Ureter (tissue), 1 donor: ENCODE measurements at places on chromosomes 3 and 15. TPM values are rescaled to one million over a fixed set of nuclear protein-coding genes. Genes with fewer than 3 reads are reported as not detected.

- DNase-seq = no peak
These were observed 282.5 kb upstream of the TTC14 start for GRCh38 chr3:180319461-180319860.

GRCh38 chr3:194064380-194065332 is 71.3 kb upstream of the HES1 start:
- DNase-seq = no peak

DNA sequence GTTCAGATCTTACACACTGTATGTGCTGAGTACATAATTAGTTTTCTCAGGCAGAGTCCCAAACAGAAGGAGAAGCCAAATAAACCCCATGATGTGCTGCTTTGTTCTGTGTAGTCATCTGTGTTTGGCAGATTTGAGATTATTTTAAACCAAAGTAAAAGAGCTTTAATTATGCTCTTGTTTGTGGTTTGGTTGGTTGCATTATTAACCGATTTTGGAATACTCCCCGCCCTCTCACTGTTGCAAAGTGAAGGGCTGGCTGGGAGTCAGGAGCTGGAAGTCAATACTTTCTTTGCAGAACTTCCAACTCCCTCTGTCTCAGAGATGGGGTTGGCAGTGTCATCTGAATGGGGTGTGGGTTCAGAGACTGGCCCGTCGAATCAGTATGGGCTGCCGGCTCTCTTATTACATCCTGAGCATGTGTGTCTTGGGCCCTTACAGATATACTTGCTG is 34.4 kb downstream of the SLCO3A1 start:
- no peak for DNase-seq

The GASK1A gene
- 14.6 TPM for total RNA-seq

The GOLGA8G gene
- not detected for total RNA-seq
